RPMI7951 (cell line): ENCODE measurements at places on chromosomes 5 and 9.

- DNase-seq = peak; percentile 95
Observed at GRCh38 chr5:73370640-73371583, 77.7 kb downstream of the FOXD1 start.

DNA sequence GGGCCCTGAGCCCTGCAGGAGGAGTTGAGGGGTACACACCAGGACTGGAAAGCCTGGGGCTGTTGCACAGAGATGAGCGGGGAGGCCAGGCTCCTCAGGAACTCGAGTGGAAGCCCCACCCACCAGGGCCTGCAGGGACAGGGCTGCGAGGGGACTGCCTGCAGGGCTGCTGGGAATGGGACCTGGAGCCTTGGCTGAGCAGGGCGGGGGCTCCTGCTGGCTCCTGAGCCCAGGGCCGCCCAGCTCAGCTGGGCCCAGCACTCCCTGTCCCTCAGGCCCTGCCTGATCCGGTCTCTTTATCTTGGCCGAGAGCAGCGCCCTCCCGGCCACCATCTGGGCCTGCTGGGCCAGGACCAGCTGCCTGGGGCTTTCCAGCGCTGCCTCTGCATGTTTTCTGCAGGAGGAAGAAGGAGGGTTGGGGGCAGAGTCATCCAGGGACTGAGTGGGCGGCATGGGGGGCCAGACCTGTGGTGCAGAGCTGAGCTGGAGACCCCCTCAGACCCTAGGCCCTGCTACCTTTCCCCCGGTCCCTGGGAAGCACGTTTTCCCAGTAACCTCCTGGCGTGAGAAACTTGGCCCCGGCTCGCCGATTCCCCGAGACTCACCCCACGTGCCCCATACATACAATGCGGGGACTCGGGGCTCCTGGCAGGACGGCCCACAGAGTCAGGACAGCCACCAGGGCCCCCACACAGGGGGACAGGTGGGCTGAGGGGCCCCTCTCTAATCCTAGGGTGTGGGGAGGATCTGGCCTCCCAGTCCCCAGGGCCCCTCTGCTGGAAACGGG lies 9.4 kb downstream of the LCN12 start:
- no peak for DNase-seq

- no peak for DNase-seq
Observed at GRCh38 chr5:11596657-11597071, 307.6 kb downstream of the CTNND2 start.

DNA sequence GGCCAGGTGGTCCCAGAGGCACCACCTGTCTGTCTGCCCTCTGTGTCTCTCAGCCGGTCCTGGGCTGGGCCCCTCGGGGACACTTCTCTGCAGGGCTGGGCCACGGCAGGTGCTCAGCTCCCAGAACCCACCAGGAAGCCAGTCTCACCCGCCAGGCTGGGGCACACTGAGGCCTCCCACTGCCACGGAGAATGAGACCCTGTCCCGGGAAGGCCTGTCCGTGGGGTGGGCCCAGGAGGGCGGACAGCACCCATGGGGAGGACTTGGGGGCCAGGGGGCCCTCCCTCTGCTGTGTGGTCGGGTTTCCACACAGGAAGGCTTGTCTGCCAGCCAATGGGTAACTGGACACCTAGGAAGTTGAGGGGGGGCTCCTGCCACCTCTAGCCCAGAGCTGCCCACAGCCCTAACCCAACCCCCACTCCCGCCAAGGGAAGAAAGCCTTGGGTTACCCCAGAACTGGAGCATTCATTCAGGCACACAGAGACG lies 4.1 kb upstream of the TUBB4B start:
- DNase-seq = no peak
